ENCODE measurements at places on chromosomes 16 and 17.

DNA sequence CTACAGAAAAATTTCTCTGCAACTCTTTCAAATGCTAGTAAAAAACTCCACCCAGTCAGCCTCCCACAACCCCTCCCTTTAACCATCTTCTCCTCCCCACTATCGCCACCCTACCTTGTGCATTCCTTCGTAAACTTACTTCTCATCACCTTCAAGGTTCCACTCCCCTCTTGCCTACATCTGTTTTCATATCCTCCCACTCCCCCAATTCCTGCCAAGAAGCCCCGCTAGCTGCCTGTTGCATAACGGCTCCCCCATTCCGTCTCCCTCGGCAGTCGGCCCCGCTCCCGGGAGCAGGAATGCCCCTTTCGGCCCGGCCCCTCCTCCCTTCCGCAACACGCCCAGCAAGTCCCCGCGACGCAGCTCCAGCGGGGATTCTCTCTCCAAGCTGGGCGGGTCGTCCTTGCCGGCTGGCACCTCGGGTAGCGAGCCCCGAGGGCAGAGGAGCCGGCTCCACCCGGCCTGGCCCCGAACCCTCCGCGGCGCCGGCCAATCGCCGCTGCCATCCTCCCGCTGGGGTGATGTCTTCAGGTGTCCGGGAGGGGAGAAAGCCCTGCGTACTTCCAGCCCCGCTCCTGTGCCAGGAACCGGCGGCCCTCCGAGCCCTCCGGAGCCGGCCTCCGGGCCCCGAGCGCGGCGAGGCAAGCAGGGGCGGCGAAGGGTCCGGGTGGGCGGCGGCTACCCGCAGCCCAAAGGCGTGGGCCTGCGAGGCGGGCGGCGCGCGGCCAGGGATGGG lies 1.5 kb downstream of the PHLPP2 start:
- DNase-seq = peak; percentile 66

GRCh38 chr16:84408856-84409255 lies 40.5 kb downstream of the ATP2C2 start:
- DNase-seq = no peak

GRCh38 chr16:16067127-16067526 lies 117.7 kb downstream of the ABCC1 start:
- DNase-seq = no peak

DNA sequence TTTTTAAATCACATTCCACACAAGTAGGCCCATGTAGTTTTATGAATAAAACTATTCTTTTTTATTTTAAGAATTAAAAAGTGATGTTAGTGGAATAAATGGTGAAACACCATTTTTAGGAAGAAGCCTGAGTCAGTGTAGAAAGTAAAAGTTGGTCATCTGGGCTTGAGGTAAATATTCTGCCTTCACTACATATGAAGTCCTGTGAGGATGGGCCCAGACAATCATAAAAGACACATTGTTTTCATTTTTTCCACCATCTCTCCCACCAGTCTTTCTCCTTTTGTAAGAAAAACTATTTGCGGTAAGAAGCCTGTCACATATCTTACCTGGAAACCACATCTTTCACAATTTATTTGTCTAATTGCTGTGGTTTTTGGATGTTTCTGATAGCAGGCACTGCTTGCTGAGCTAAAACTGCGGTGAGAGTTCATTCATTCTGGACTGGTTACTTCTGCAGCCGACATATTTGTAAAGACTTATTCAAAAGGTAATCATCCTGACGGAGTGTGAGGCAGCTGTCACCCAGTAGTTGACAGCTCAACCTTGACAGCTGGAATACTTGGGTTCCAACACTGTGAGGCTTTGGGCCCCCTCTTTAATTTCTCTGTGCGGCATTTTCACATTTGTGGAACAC lies 10.6 kb upstream of the RFFL start:
- no peak for DNase-seq

GRCh38 chr16:89357055-89357816 lies 133.1 kb downstream of the ANKRD11 start:
- DNase-seq = no peak

- no peak for DNase-seq
Observed at GRCh38 chr16:65743558-65743957, 621.7 kb upstream of the CDH11 start.

GRCh38 chr16:2498531-2499253 lies 15.1 kb upstream of the ATP6V0C start:
- no peak for DNase-seq

GRCh38 chr16:3129137-3130131 lies 5.4 kb upstream of the ZNF213 start:
- DNase-seq = peak; percentile 65

DNA sequence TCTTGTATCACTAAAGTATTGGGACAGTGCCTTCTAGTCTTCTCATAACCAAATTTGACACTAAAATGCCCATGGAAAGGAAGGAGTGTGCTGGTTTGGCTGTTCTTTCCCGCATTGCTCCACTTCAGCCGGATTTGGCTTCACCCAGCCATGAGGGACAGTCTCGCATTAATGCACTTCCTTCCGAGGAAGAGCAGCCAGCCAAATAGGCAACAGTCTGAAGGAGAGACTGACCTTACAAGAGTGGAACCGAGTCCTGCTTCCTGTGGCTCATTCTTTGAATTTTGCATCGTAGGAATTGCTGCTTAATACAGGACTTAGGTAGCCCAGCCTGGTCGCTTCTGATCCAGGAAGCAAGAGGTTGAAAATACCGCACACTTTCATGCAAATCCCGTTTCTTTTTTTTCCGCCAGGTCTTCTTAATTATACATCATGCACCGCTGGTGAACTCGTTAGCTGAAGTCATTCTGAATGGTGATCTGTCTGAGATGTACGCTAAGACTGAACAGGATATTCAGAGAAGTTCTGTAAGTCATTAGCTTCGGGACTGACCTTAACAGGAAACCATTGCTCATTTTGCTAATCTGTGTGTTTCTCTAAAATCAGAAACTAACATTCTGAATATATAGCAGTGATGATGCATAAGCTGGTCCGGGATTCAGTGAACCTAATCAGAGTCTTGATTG lies 38.2 kb downstream of the CLEC16A start:
- DNase-seq = peak; percentile 54

DNA sequence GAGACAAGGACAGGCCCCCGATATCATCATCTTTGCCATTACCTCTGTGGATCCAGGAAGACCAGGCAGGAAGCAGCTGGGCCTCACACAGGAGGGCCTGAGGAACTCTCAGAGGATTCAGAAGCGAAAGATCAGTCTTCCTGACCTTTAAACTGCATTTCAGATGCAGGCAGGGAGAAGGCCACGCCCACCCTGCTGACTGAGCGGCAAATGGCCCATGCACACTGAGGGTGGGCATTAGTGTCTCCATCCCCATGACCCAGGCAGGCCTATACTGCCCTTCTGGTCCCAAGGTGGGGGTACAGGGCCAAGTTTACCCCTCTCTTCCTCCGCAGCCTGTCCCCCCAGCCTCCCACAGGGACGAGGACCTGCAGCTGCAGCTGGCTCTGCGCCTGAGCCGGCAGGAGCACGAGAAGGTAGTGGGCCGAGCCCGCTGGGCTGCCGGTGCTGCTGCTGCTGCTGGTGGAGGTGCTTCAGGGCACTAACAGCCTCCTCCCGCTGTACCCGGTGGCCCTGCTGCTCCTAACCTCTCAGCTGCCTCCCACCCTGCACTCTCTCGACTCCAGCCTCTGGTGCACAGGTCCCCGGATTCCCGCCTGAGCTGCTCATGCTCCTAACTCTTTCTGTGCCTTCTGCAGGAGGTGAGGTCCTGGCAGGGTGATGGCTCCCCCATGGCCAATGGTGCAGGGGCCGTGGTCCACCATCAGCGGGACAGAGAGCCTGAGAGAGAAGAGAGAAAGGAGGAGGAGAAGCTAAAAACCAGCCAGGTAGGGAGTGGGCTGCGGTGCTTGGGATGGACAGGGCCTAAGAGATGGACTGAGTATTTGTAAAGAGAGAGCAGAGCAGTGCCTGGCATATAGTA lies 6.2 kb downstream of the EPN3 start:
- no peak for DNase-seq

DNA sequence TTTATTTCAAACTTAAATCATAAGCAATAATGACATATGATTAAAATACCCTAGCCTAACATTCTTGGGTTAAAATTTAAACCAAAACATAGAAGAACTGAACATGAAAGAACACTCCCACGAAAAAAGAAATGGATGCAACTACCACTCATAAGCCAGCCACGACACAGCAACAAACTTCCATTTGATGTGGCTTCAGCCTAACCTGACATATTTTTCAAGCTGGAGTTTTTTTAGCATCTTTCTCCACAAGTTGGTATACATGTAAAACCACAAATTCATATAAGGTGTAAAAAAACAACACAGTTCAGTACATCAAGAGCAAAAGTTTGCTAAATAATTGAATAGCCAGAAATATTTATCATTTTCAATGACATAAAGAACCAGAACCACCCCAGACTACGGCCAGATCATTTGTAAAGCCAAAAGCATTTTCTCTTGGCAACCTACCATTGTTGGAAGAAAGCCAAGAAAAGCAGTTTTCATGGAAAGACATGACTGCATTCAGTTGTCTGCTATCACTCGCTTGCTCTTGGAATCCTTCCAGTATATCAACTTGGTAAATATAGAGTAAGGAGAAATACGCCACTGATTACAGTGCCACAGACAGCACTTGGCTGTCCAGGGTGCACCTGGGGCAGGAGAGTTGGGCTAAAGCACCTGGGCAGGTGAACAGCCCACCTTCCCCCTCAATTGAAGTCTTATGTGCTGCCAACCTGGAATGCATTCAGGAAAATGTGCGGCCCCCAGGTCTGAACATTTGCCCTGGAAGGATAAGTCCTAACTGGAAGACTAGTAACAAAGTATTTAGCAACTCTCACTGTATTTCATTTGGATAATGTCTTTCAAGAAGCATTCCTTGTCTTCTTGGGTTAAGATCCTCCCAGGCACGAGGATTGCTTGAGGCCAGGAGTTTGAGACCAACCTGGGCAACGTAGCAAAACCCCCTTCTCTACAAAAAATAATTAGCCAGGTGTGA lies 60.5 kb downstream of the CREBBP start:
- DNase-seq = no peak

DNA sequence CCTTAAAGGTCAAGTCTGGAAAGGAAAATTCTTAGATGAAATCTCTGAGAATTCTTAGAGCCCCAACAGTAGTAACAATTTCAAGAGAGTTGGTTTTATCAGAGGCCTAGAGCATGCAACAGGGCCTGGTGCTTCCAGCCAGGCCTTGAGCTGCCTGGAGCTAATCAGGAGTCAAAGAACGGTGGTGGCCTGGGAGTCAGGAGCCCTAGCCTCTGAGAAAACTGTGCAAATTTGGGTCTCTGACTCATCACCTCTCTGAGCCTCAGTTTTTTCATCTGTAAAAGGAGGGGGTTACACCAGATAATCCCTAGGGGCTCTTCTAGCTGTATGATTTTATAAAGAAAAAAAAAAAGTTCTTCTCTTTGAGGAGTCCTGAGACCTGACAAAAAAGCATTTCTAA lies 227.3 kb upstream of the RPL38 start:
- DNase-seq = no peak

GRCh38 chr17:48215583-48216139 lies 108.1 kb downstream of the SNX11 start:
- no peak for DNase-seq

GRCh38 chr16:2799859-2800226 lies 1.6 kb downstream of the PRSS41 start:
- DNase-seq = no peak

- no peak for DNase-seq
Observed at GRCh38 chr16:70743791-70744190, 57.2 kb downstream of the VAC14 start.

DNA sequence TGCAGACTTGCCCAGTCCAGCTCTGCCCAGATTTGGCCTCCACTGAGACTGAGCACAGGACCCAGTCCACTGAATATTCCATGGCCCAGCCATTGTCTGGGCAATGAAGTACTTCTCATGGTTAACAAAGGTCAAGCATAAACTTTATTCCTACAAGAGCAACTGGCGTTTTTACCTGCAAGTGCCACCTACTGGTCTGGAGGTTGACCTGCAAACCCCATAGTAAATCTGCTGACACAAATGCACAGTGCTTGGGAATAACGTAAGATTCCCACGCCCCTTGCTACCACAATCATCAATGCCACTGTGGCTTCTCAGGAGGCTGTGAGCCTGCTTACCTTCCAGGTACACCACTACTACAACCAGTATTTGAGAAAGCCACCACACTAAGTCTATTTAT lies 170.2 kb downstream of the CEP112 start:
- DNase-seq = no peak

DNA sequence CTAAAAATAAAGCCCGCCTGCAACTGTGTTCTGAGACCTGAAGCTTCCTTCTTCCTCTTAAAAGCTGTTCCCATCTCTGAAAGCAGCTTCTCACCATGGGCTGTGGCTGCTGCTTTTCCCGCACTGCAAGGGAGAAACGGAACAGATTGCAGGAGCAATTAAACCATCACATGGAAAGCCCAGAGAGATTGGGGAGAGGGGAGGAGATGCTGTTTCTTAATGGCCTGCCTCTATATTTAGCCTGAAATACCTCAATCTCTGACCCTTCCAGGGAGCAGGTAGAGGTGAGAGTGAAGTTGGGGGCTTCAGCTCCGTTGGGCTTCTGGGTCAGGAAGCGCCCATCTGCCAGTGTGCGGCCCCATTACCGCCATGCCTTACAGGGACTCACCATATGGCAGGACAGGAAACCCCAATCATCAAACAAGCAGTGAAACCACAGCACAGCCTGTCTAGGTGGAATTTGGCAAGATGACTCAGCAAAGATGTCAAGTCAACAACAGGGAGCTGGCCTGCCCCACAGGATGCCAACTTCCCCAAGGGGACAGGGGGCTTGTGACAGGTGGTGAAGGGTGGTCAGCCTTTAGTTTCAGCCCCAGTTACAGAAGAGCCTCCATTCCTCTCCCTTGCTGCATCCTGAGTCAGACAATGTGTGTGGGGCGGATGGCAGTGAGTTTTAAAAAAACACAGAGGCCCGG lies 286.6 kb upstream of the CCL2 start:
- peak; percentile 56 for DNase-seq

GRCh38 chr17:20852239-20852989 lies 190.4 kb downstream of the USP22 start:
- DNase-seq = no peak

DNA sequence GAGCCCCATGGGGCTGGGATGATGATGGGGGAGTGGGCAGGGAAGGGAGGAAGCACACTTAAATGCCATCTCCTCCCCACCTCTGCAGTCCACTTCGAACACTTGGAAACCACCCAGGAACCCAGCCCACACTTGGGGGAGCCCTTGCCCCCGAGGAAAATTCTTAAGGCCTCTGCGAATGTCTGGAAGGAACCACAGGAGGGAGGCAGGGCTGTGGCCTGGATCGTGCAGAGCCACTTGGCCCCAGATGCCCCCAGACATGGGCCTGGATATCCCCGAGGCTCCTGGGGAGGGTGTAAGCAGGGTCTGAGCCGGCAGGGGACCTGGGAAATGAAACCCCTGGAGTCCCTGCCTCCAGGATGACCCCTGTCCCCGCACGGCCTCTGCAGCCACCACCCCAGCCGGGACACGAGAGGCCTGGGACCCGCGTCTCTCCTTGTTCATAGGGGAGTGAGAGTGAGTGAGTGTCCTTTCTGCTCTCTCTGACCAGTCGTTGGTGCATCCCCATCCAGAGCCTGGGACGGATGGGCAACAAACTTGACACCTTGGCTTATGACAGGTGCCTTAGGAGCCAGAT lies 11.8 kb upstream of the MTSS2 start:
- DNase-seq = no peak

All from GM10248 (cell line).